G401 (cell line): ENCODE measurements at places on chromosomes 1 and 21. TPM values are rescaled to one million over a fixed set of nuclear protein-coding genes. Genes with fewer than 3 reads are reported as not detected.
A peak's percentile ranks its signal among the peaks of the same experiment; 100 is the strongest.

Gene LRRC71
- not detected in 2 replicates for total RNA-seq

Gene KCNA3
- not detected in 2 replicates for total RNA-seq

Gene OR4F16
- total RNA-seq, result 0.31 TPM in 1 of 2 replicates, not detected in the other

Gene IQCC
- 3.3 and 4.0 TPM in 2 replicates for total RNA-seq

Gene NBPF8
- 5.5 and 6.7 TPM in 2 replicates for total RNA-seq

Gene VANGL2
- total RNA-seq, result 1.0 and 3.0 TPM in 2 replicates

Gene SLAMF7
- total RNA-seq, result not detected in 2 replicates

Gene SPRR2G
- not detected in 2 replicates for total RNA-seq

Gene TNFRSF9
- 0.14 TPM in 1 of 2 replicates, not detected in the other for total RNA-seq

Gene MPL
- total RNA-seq, result not detected in 2 replicates

Gene TNNT2
- total RNA-seq, result 18.3 and 22.2 TPM in 2 replicates

Gene ACOT7
- total RNA-seq, result 94.4 and 99.2 TPM in 2 replicates

Gene IGSF5
- total RNA-seq, result 0.51 TPM in 1 of 2 replicates, not detected in the other

Gene LRRC3
- total RNA-seq, result 0.55 and 2.3 TPM in 2 replicates

Gene DIPK1A
- total RNA-seq, result 3.2 and 4.2 TPM in 2 replicates

Gene IFNLR1
- 0.62 and 1.5 TPM in 2 replicates for total RNA-seq

Gene TCP10L
- total RNA-seq, result 0.74 TPM in 1 of 2 replicates, not detected in the other

Gene GUCA2A
- total RNA-seq, result not detected in 2 replicates

- no peak for DNase-seq
Measured at GRCh38 chr1:112906150-112906698, 49.8 kb downstream of the SLC16A1 start.

GRCh38 chr1:2796890-2797740 is 4.4 kb downstream of the TTC34 start:
- no peak for DNase-seq

GRCh38 chr1:233261695-233262094 is 33.8 kb downstream of the PCNX2 start:
- no peak for DNase-seq

DNA sequence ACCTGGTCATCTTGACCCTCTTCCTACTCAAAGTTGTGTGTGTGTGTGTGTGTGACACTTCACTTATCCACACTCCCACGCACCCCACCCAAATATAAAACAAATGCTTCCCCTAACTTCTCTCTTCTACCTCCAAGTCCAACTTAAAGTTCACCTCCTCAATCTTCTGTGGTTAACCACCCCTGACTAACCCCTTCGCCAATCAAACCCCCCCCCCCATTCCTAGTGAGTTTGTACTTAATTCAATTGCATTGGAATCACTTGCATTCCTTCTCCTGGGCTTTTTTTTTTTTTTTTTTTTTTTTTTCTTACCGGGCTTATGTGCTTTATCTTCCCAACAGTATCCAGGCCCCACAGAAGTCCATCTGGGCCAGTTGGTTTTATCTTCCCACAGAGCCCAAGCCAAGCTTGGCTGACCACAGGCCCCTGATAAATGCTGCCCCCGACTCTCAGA is 78.4 kb downstream of the CD58 start:
- no peak for DNase-seq

GRCh38 chr1:43427941-43428340 is 25.8 kb downstream of the HYI start:
- DNase-seq, result no peak

- peak; percentile 31 for DNase-seq
Measured at GRCh38 chr1:72186733-72187307, 95.5 kb downstream of the NEGR1 start.

GRCh38 chr21:38349111-38349746 is 92.4 kb downstream of the KCNJ15 start:
- DNase-seq, result no peak

- no peak for DNase-seq
Measured at GRCh38 chr1:178273707-178274410, 180.0 kb downstream of the RASAL2 start.

DNA sequence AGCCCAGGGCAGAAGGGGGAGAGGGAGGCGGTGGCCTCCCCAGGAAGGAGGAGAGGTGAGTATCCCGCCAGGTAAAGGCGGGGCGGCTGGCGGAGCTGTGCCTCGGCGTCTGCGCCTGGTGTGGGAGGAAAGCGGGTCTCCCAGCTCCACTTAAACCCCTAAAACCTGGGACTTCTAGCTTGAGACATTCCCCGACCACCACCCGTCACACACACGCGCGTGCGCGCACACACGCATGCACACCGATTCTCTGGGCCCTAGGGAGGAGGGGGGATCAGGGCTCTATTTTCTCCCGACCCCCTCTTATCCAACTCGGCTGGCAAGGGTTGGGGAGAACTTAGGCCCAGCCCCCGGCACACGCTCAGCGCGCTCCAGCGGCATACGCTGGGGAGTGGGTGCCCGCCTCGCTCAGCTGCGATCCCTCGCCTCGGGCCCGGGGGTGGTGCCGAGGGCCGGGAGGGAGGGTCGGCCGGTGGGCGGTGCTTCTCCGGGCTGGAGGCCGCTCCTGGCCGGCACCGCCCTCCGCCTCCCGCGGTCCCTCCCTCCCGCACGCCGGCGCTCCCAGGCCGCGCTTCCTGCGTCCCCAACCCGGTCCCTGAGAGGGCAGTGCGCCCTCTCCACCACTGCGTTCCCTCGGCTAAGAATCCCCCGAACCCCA is at the start of gene TMEM51:
TSS of gene TMEM51 (plus strand) at position 564 of the 658 bp plus-strand sequence. CDS start 61,341 bp downstream, outside the sequence.
- peak; percentile 65 for DNase-seq

GRCh38 chr1:36731226-36732014 is 248.7 kb upstream of the CSF3R start:
- no peak for DNase-seq

GRCh38 chr1:117606649-117607430 is 992 bp downstream of the TENT5C start:
- DNase-seq, result no peak

- DNase-seq, result no peak
Measured at GRCh38 chr1:997993-998744, 1.7 kb downstream of the HES4 start.

DNA sequence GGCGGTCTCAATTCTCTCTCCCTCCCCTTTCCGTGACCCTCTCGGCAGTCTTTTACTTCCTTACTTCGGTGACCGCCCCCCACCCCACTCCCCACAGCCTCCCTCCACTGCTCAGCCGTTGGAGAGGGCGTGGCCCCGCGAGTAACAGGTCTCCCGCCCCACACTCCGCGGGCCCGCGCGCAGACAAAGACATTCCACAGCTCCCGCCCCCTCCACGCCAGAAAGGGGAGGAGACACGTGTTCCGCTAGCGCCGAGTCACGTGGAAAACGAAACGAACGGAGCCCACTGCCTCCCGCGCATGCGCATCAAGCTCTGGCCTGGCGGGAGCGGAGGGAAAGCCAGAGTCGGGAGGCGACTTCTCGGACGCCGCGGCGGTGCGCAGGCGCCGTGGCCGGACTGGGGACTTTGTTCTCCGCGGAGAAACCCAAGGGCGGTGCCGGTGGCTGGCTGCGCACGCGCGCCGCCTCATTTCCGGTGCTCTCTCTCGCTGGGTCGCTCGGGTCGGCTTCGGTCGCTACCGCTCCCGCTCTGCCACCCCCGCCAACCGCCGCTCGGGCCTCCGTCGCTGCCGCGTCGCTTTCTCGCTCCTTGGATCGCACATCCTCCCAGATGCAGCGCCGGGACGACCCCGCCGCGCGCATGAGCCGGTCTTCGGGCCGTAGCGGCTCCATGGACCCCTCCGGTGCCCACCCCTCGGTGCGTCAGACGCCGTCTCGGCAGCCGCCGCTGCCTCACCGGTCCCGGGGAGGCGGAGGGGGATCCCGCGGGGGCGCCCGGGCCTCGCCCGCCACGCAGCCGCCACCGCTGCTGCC is at the start of gene KHDRBS1:
TSS of gene KHDRBS1 (plus strand) at position 483 of the 813 bp plus-strand sequence. CDS start at position 611, 128 bp downstream.
- DNase-seq, result peak; percentile 98

DNA sequence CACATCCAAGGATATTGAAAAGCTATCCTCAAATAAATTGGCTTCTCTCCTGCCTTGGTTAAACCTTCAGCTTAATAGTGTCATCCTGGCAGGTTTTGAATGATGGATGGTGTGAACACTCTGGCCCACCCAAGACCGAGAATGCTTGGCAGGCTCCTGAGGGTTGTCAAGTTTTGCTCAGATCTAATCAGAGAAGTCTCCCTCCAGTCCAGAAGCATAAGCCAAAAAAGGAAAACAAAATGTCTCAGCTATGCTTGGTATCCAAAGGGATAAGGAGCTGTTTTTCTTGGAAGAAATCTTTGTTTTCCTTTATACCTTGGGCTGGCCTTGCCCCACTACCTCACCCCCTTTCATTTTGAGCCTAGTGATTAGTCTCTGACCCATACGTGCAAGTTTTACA is 172.7 kb downstream of the CRB1 start:
- no peak for DNase-seq

DNA sequence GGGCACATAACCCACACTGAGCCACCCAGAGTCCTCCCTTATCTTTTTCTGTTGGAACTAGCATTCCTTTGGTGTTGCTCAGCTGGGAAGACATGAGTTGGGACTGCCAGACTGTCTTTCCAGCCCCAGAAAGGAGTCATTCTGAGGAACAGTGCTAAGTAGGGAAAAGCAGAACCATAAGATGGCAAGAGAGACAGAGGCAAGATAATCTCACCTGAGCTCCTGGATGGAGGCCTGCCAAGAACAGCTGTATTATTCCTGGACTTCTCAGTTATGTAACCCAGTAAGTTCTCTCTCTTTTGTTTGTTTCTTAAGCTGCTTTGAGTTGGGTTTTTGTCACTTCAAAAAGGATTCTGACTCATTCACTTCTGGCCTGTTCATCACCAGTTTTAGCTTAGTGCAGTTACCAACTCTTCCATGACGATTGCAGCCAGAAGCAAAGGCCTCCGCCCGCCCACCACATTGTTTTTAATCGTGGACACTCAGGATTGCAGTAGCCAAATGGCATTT is 134.4 kb downstream of the OMA1 start:
- DNase-seq, result no peak

GRCh38 chr1:211933946-211934714 is 101.2 kb downstream of the INTS7 start:
- no peak for DNase-seq

DNA sequence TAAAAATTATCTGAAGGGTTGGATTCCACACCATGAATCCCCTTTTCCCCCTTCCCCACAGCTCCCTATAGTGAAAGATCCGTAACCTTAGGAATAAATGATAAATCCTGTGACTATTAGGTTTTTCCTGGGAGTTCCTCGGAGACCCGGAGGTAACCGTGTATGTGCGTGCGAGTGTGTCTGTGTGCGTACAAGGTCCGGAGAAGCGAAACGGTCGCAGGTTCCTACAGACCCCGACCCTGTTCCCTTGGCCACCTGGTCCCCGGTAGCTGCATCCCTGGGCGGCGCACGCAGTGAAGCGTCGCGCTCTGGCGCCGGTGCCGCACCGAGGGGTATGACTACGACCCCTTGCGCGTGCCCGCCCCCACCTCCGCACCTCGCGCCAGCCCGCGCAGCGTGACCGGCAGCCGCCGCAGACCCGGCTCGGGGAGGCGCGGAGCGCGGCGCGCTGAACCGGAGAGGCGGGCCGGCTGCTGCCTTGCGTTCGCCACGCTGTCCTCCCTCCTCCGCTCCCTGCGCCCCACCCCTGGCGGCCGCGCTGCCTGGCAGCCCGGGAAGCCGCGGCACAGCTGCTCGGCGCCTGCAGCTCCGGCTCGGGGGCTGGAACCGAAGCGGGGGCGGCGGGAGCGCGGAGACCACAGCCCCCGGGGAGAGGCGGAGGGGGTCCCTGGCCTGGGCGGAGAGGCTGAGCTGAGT is at the start of gene AK5:
TSS of gene AK5 (plus strand) at position 529 of the 696 bp plus-strand sequence. CDS start 295 bp downstream, outside the sequence.
- no peak for DNase-seq

GRCh38 chr21:44944596-44944995 is 4.8 kb downstream of the SLX9 start:
- DNase-seq, result no peak

GRCh38 chr1:92458146-92458545 is 28.6 kb downstream of the GFI1 start:
- DNase-seq, result no peak

DNA sequence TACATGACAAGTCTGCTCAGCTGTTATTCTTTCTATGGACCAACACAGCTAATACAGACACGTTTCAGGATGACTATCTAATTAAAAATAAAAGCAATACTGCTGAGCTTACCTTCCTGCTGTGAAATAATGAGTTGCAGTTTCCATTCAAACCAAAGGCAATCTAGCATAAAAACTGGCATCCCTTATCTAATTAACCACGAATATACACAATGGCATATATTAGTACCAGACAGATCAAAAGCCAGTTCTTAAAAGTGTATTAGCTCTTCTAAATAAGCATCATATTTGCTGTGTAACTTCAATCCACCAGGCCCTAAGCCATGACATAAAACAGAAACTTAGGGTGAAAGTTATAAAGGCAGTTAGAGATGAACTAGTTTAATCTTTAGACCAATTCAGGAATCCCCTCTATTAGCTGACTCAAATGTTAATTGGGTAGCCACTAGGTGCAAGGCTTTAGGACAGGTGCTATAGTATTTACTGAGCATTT is 20.6 kb downstream of the TESK2 start:
- DNase-seq, result no peak

DNA sequence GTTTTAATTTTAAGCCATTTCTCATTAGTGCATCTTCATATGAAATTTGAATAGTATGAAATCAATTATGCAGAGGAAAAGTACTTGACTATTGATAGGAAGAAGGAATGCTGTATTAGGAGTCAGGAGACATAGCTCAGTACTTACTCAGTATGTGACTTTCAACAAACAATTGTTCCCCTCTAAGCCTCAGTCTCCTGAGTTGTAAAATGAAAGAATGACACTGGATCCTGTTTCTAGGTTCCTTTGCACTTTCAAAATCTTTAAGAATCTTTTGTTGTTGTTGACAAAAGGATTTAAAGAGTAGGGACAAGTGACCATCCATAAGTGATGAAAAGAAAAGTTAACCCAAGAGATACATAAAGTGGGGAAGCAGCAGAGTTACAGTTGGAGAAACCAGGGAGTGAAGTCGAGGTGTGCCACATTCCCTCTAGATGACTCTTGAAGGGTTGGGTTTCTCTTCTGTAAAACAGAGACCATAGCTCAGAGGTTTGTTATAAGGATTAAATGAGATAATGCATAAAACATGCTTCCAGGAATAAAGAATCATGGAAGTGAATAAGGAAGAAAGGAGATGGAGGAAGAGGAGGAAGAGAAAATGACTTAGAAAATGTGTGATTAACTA is 105.7 kb upstream of the KCNJ15 start:
- DNase-seq, result no peak

GRCh38 chr21:37974081-37974480 is 57.8 kb upstream of the KCNJ6 start:
- DNase-seq, result no peak

- DNase-seq, result no peak
Measured at GRCh38 chr1:199716729-199717128, 310.8 kb upstream of the NR5A2 start.

DNA sequence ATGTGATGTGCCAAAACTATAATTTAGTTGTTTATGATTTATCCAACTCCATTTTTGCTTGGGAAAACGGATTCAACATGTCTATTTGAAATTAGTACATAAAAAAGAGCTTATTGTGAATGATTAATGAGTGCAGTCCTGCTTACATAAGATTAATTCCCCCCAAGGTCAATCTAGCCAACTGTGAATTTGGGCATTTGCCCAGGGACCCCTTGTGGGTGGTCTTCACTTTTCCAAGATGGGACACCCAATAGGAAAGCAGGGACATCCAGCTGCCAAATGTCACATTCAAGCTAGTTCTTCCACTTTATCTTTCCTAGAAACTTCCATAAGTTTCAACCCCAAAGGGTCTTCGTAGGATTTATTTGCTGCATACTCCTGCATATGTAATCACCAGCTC is 362.4 kb upstream of the PKN2 start:
- no peak for DNase-seq

GRCh38 chr21:42403611-42404231 is at the start of gene UBASH3A:
Gene UBASH3A (plus strand): TSS chr21:42403902. CDS start chr21:42403946, 44 bp downstream.
- DNase-seq, result no peak

GRCh38 chr1:98733782-98734112 is 72.2 kb downstream of the SNX7 start:
- DNase-seq, result no peak
